ENCODE measurements at places on chromosomes 2 and 18.

- peak; percentile 53 for DNase-seq
Observed at GRCh38 chr2:127650041-127650784, 4.3 kb downstream of the GPR17 start.

DNA sequence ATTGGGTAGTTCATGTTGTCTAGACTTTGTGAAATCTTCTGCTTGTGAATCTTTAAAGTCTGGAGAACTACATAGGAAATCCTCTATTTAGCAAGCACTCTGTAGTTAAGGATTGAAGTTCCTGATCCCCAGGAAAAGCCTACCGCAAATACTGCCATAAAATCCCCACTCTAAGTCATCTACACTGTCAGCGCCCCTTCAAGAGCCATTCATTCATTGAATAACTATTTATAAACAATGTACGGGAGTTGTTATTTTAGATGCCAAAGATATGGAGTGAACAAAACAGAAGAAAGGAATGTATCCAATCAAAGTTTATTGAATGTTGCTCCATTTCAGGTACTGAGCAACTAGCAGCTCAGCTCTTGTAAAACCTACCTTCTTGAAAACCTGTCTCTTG lies 36.5 kb upstream of the SLC39A10 start:
- DNase-seq: no peak

DNA sequence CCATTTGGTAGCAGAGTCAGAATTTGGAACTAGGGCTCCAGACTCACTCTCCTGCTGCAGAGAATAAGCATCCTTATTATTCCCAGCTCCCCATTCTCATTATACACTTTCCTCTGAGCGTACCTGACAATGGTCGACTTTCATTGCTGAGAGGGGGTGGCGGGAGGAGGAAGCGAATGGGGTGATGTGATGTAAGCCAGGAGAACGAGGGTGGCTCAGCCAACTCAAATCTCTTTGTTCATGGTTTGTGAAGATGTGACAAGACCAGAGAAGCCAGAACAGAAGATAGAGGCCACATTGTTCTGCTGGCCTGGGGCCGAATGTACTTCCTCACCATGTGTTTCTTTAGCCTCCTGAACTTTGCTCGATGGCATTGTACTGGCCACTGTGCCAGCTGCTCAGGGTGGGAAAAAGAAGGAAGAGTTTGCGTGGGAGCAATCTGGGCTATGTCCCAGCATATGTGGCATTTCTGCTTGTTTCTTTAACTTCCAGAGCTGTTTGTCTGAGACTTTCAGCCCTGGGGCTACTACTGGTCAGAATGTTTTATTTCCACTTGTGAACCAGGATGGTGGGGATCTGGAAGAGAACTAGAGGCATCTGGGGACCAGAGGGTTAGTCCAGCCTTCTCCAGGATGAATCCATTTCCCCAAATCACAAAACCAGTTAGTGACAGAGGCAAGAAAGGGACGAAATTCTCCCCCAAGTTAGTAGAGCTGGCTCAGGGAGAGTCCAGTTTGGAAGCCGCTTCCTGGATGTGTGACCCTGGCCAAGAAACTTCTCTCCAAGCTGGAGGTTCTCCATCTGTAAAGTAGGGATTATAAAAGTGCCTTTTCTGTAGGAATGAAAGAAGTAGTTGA lies 62.6 kb downstream of the MOGAT1 start:
- DNase-seq: no peak

DNA sequence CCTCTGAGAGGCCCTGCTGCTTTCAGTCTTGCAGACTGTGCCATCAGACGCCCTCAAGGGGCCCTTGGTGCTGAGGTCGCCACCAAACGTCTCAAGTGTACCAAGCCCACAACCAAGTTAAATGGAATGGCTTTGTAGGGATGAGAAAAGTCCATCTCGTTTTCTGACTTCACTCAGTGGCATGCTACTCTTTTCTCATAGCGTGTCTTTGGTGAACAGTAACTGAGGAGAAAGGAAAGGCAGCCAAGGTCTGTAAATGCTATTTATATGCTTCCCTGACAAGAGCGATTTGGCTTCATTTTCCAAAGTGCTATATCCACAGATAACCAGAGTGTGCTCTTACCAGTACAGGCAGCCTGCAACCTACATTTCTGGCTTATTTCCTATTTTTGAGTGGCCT lies 123.0 kb downstream of the MTX2 start:
- DNase-seq: no peak

DNA sequence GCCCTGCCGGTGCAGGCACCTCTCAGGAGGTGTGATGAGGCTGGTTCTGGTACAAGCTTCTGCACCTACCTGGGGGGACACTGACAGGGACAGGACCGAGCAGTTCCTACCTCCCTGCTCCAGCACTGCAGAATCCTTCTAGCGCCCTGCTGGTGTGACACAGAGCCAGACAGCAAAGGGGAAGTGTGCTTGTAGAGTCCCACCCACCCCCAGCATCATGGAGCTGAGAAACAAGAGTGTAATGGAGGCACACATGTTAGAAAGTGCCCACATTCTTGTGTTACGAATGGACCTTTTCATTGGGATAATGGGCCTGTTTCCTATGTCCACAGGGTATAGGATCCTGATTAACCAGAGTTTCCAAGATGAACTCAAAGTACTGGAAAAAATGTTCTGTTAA lies 38.3 kb downstream of the OXER1 start:
- DNase-seq: peak; percentile 11

- DNase-seq: no peak
Observed at GRCh38 chr2:69454976-69455375, 17.7 kb upstream of the NFU1 start.

- peak; percentile 11 for DNase-seq
Observed at GRCh38 chr18:58721566-58722239, 50.4 kb downstream of the MALT1 start.

DNA sequence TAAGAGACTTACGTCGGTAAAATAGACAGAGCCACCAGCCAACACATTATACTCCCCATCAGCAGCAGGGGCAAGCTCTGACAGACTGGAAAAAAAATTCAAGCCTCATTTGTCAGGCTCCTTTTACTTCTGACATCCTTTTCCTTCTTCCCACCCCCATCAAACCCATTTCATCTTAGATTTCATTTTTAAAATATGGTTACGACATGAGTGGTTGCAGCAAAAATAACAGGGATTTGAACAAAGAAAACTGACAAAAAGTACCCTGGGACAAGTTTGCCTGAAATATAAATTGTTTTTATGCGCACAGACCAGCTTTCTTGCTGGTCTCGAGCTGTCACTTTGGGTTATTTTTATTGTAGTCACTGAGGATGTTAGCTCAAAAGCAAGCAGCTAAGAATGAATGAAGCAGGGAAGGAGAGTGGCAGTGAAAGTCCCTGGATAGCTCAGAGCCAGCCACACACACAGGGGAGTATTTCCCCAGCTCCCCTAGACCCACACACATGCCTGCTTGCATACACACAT lies 30.7 kb upstream of the LINC00305 start:
- no peak for DNase-seq

DNA sequence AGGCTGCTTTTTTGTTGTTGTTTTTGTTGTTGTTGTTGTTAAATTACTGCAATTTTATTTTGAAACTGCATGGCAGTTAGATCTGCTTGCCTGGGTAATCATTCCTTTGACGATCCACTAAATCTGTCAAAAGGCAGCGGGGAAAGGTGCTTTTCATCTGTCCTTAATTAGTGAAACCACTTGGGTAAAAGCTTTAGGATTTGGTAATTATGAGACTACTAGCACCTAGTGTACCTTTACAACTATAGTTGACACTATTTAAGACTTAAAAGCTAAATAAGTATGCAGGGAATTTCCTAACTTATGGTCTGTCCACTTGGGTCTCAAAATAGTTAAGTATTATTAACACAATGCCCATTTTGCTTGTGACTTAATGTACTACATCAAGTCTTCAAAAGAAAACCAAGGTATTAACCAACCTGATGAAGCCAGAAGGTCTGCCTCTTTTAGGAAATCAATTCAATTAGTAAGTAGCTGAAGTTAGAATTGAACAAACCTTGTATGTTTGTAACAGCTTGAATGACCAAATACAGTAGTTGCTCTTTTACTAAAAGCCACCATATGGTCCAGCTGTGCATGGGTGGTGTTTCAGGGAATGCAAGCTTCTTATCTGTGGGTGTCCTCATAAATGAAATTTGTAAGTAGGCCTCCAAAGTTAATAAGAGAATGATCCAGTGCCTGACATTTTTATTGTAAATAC lies 44.8 kb downstream of the NAB1 start:
- no peak for DNase-seq

DNA sequence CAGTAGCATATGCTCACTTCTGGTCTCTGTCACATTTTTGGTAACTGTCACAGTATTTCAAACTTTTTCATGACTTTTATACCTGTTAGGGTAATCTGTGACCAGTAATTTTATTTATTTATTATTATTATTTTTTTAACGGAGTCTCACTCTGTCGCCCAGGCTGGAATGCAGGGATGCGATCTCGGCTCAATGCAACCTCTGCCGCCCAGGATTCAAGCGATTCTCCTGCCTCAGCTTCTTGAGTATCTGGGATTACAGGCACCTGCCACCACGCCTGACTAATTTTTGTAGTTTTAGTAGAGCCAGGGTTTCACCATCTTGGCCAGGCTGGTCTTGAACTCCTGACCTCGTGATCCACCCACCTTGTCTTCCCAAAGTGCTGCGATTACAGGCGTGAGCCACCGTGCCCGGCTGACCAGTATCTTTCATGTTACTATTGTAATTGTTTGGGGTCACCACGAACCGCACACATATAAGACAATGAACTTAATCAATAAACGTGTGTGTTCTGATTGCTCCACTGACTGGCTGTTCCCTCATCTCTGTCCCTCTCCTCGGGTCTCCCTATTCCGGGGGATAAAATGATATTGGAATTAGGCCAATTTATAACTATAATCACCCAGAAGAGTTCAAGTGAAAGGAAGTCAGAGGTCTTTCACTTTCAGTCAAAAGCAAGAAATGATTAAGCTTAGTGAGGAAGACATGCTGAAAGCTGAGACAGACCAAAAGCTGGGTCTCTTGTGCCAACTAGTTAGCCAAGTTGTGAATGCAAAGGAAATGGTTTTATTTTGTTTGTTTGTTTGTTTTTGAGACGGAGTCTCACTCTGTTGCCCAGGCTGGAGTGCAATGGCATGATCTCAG lies 22.9 kb downstream of the TGIF1 start:
- DNase-seq: no peak

- DNase-seq: no peak
Observed at GRCh38 chr2:1233281-1233680, 180.0 kb upstream of the TPO start.

- peak; percentile 88 for DNase-seq
Observed at GRCh38 chr2:222318026-222318711, 19.4 kb upstream of the PAX3 start.

- no peak for DNase-seq
Observed at GRCh38 chr2:158725441-158725891, 69.7 kb upstream of the DAPL1 start.

DNA sequence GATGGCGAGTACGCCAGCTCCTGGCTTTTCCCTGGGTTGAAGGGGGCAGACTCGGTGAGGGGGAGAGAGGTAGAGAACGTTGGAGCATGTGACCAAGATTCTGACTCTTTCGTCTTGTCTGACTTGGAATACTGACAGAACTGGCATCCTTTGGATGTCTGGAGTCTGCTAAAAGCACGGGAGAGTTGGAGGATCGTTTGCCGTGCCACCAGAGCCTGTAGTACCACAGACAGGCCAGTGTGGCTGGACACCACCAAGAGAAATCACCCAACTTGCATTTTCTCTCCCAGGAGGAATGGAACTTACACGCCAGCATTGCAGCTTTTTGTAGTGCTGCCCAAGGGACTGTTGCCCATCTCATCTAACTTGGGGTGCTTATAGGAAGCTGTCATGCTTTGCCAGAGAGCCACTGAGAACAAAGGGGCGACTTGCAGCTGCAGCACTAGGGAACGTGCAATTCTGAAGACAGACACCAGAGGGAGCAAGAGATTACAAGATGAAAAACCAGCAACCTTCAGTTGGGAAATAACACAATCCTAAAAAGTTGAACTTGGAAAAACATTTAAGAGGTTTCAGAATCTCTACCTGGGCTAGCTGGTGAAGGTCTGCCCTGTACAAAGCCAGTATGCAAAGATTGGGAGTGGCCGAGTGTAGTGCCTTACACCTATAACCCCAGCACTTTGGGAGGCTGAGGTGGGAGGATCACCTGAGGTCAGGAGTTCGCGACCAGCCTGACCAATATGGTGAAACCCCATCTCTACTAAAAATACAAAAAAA lies 24.1 kb downstream of the PSMG2 start:
- peak; percentile 40 for DNase-seq

GRCh38 chr2:29024882-29025430 lies 43.9 kb downstream of the TOGARAM2 start:
- DNase-seq: no peak

Data from stomach (tissue), 19 donors.